Kasumi-1 (cell line): ENCODE measurements at places on chromosomes 1 and 21.
A peak's percentile ranks its signal among the peaks of the same experiment; 100 is the strongest.

GRCh38 chr1:244782056-244782455 lies 53.4 kb upstream of the COX20 start:
- no peak for DNase-seq

DNA sequence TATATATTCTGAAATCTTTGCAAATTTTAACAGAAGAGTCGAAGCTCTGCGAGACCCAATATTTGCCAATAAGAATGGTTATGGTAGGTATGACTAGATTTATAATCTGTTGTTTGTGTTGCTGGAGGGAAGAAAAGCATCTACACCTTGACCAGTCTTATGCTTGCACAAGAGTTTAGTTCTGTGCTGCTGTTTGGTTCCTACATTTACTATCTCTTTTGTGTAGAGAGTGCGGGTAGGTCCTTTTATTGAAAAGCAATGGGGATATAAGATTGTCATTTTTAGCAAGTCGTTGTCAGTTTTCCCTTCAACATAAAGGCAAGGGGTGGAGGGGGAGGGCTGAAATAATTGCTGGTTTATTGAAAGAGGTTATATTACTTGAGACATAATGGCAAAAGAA lies 396 bp downstream of the ELAVL4 start:
- no peak for DNase-seq

- no peak for DNase-seq
These were observed 108.7 kb upstream of the COL6A1 start for GRCh38 chr21:45872902-45873301.

DNA sequence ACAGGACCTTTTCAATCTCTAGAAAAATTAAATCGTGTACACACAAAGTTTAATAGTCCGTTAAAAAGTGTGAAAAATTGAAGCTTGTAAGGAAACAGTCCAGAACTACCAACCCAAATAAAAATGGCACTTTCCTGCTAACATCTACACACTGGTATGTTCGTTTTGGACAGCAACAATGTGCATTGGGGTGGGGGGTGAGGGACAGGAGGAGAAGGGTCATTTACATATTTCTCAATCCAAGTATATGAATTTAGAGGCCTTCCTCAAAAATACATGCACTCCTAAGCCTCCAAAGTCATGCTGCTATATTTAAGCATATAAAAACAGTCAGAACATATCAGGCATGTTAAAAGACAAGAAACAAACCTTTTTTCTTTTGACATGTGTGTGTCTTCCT lies 2.5 kb downstream of the PPP1R15B start:
- peak; percentile 24 for DNase-seq

DNA sequence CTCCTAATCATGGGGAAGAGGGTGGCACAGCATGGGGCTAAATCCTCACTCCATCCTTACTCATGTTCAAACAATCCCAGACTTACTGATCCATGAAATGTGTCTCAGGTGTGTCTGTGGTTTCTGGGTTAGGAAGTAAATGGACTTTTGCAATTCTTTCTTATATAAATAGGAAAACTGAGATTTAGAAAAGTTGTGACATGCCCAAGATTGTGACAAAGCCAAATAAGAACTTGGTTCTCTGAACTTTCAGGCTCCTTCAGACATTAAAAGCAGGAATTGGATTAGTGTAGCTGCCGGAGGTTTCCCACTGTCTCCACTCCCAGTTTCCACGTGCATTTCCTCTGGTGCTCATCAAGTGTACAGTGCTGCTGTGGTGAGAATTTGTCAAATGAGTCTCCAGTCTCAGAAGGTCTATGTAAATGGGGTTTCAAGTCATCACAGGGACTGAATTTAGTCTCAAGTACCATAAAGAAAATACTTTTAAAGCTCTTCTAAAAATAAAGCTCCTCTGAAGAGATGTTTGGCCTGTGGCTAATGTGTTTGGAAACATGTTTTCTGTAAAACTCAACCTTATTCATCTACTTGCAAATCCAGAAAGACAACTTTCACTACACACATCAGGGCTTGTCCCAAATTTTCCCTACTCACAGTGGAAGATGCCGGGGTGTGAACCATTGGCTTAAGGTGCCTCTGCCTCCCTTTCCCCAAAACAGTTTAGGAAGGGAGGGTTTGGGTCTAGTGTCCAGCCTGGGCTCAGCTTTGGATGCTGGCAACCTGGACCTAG lies 115.2 kb downstream of the NGF start:
- DNase-seq = no peak

GRCh38 chr1:162219461-162219860 lies 150.0 kb downstream of the NOS1AP start:
- DNase-seq = no peak

- DNase-seq = no peak
These were observed 31.4 kb downstream of the CLSTN1 start for GRCh38 chr1:9792156-9793042.

- no peak for DNase-seq
These were observed 477.4 kb downstream of the CAMTA1 start for GRCh38 chr1:7262611-7263010.

DNA sequence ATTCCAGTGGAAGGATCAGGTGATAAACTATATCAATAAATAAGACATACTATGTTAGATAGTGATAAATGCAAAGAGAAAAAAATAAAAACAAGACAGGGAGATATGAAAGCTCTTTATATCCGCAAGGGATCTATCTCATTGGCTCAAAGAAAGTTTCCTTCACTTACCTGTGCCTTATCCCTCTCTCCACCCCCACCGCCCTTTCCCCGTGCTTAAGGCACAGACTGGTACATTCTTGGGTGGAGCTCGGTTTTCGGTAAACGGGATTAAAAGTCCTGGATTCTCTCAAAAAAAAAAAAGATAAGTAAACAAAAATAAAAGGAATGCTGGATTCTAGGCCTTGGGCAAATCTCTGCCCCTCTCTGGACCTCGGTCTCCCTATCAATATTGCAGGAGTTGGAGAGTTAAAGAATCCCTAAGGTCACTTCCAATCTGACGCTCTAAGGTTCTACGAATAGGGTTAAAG lies 593 bp upstream of the DNAJC16 start:
- DNase-seq = no peak

DNA sequence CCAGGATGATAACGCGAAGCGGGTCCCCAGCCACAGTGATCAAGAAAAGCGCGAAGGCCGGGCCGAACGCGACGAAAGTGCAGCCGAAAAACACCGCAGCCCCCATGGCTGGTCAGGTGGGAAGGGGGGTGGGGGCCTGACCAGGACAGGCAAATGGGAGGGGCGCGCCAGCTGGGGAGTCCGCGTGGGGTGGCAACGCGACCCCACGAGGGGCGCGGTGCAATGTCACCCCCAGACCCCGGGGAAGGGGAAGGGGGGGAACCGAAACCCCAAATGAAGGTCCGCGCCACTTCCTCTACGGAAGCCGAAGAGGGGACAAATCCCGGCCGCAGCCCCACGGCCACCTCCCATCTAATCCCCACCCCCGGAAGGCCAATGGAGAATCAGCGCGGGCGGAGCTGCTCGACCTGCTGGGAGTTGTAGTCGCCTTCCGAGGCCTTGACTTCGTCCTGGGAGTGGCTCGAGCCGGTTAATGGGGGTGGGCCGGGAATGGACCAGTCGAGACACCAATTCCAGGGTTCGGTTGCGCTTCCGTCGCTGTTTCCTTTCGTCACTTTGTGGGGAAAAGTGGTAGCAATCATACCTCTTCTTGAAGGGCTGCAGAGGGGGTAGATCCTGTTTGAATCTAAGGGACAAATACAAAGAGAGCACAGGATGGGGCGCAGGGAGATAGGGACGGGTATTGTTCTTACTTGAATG lies at the start of gene APH1A:
Gene APH1A, minus strand, starts transcription at position 312 of the 699 bp plus-strand sequence. Its CDS starts 206 bp downstream, at position 106.
- DNase-seq = peak; percentile 96

GRCh38 chr1:182653986-182654385 lies 30.4 kb downstream of the RGS8 start:
- DNase-seq = no peak

GRCh38 chr21:31557421-31558188 lies 101.9 kb upstream of the SOD1 start:
- no peak for DNase-seq

GRCh38 chr1:219749370-219749769 lies 136.5 kb upstream of the ZC3H11B start:
- DNase-seq = no peak

DNA sequence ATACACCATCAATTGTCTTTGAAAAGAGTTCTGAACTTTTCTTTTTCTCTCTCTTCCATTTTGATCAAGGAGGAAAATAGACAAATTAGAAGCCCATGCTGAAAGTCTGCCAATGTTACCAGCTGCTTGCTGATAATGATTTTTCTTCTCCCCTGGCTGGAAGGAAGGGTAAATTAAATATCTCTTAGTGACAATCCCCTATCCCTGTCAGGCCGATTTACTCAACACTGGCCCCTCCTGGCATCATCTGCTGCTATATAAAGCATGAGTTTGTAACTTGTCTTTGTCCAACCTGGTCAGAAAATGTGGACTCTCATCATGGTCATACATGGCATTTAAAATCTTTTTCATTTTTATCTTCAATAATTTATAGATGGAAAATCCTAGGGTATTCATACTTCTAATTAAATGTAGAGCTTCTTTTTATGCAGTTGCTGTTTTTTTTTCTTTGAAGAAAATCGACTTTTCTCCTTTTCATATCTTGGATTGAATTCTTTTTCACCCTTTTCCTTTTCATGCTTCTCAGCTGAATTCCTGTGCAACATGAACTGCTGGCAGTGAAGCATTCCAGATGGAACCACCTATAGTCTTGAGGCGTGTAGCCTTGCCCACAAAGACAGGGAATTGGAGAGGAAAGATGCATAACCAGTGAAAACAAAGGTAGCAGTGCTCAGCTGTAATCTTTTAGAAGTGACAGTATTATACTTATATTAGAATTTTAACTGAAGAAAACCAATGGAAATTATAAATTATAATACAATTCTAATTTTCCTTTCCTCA lies 214.7 kb upstream of the PTGFR start:
- DNase-seq = no peak

DNA sequence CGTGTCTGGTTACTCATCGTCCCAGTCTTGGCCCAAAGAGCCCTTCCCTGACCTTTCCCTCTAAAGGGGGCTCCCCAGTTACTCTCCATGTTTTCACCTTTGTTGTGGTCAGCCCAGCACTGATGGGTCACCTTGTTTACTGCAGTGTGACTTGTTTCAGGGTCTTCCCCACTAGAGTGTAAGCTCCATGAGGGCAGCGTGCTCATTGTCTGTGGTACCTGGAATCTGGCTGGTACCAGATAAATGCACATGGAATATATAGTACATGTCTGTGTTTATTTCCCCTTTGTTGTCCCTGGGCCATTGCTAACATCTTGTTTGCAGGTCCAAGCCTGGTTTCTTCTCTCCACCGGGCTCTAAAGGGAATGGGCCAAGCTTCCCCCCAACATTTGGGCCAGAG lies 22.7 kb upstream of the TENT5B start:
- no peak for DNase-seq

DNA sequence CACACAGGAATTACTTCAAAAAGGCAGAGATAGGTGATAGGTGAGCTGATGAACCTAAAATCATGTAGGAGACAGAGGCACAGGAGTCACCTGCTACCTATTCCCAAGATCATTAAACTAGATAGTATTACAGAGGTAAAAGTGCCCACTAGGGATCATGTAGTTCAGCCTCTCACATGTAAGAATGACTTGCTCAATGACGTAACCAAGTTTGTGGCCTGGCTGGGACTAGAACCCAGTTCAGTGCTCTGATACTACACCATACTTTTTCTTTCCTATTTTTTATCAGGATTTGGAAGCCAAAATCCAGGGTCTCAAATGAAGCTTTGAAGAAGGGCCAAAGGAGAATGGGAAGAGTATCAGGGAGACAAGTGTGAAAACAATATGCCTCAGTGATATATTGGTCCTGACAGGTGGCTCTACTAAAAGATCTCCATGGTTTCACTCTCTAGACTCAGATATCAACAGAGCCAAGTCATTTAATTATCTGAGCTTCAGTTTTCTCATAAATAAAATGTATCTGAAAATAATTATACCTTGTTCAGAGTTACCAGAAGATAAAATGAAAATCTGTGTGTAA lies 87.3 kb upstream of the SLFNL1 start:
- DNase-seq = no peak

GRCh38 chr1:8303141-8303540 lies 14.8 kb upstream of the SLC45A1 start:
- DNase-seq = no peak

- peak; percentile 62 for DNase-seq
These were observed 62.8 kb upstream of the LAX1 start for GRCh38 chr1:203702130-203702577.

DNA sequence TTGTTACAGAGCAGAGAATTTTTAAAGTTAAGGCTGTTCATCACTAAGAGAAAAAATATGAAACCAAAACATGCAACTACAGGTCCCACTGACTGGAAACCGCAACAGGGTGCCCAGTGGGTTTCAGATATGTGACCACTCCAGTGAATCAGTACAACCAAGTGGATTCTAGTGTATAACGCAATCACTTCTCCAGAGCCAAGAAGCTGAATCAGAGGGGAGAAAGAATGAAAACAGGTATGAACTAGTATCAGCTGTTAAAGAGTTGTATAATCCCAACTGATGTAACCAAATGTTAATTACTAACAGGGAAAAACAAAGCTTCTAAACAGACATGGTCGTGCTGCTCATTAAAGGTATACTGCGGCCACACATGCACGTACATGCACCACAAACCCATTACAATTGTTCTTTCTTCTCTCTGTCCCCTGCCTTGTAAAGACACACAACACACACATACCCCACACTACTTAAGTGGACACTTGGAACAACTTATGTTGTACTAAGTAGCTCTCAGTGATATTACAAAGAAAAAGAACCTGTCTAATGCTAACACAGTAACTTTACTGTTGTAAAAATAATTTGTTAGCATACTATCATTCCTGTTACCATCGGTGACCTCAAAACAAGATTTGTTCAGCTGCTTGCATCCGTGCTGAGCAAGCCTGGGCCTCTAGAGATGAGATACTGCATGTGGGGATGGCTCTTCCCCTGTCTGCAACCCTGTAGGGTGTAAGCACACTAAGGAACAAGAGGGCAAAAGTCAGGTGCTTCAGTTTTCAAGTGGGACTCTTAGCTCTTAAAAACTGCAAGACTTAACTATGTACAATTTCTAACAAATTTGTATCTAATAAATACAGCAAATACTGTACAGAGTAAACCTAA lies 74.2 kb downstream of the PTPN14 start:
- no peak for DNase-seq

DNA sequence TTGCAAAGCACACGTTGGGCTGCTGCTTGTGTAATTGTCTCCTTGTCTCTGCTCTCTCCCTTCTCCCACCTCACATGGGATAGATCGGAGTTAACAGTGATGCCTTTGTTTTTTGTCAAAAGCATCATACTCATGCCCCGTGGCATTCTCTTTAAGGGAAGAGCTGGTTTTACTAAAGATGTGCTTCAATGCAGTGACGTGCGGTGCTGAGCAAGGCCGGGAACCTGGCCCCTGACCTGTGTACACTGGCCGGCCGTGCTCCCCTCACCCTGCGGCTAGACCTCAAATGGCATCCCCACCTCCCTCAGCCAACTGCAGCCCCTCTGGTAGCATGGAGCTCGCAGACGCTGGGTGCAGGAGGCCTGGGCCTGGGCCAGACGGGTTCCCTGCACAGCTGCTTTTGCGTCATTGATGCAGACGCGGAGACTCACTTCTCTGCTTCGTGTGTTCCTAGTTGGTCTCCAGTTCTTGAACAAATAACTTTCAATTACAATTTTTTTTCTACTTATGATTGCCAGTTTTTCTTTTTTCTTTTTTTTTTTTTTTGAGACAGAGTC lies 19.9 kb downstream of the AGPAT3 start:
- DNase-seq = no peak
